ENCODE measurements at places on chromosomes 2 and 18. TPM values are rescaled to one million over a fixed set of nuclear protein-coding genes. Genes with fewer than 3 reads are reported as not detected.

Gene MARCO
- total RNA-seq = not detected

Gene CHRNG
- total RNA-seq = not detected

Gene HOXD3
- not detected for total RNA-seq

Gene KCNG2
- not detected for total RNA-seq

Gene BOLL
- not detected for total RNA-seq

Gene ACTG2
- total RNA-seq = not detected

Gene CD226
- 53.3 TPM for total RNA-seq

Gene SLC23A3
- total RNA-seq = 1.9 TPM

Gene COL5A2
- 0.32 TPM for total RNA-seq

Gene CCNT2
- 29.3 TPM for total RNA-seq

Gene TNFRSF11A
- total RNA-seq = 9.3 TPM

Gene CPO
- not detected for total RNA-seq

Gene SERPINB12
- not detected for total RNA-seq

DNA sequence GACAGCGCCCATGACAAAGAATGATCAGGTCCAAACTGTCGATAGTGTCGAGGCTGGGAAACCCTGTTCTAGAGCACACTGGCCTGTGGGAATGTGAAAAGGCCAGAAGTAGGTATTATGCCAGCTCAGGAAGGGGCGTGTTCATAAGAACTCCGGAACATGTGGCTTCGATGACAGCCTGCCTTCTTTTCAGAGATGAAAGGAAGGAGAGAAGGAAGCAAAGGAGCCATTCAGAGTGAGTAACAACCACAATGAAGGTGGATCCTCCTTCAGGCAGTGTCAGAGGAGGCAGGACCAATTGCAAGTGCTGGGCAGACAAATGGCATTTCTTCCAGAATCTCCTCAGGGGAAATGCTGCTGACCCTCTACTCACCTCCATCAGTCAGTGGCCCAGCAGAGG is 58.5 kb downstream of the NCKAP5 start:
- no peak for DNase-seq

DNA sequence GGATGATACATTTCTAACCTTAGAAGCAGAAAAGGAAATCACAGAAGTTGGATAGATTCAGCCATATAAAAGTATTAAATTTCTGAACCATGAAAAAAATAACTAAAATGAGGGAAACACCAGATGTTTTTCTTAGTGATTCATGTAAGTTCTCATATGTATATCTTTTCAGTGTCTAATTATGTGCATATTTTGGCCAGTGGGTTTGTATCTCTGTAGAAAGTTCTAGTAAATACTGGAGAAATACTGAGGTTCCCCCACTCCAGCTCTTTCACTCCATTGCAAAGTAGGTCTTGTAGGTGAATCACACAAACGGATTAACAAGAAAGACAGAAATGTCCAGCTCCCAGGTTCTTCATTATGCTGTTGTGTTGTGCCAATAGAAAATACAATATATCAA is 222.3 kb downstream of the NEDD4L start:
- DNase-seq = no peak

GRCh38 chr18:60649842-60650536 is 277.4 kb upstream of the MC4R start:
- no peak for DNase-seq

DNA sequence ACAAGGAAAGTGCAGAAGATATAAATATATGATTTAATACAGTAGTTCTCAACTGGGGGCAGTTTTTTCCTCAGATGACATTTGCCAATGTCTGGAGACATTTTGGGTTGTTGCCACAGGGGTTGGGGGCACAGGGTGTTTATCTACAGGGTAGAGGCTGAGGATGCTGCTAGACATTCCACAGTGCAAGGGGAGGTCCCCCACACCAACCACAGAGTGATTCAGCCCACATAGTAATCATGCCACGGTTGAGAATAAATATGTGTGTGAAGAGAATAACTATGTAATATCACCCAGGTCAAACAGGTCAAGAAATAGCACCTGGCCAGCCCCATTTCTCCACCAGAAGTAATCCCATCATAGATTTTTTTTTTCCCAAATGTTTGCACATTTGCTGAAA is 17.9 kb downstream of the DYSF start:
- peak; percentile 14 for DNase-seq

DNA sequence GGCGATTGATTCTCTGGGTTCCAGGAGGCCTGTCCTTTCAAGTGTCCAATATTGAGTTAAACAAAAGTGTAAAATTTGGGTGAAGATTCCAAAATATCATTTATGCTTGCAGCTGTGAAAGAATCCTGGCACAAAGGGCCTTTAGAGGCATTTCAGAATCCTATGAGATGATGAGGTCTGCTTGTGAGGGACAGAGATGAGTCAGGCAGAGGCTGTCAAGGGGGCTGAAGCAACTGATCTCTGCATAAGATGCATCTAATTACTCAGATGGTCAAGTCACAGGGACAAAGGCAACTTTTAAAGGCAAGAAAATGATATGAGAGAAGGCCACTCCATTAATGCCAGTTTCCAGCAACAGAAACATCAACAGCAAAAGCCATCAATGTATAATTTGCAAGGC is 78.8 kb downstream of the FHOD3 start:
- DNase-seq = no peak

DNA sequence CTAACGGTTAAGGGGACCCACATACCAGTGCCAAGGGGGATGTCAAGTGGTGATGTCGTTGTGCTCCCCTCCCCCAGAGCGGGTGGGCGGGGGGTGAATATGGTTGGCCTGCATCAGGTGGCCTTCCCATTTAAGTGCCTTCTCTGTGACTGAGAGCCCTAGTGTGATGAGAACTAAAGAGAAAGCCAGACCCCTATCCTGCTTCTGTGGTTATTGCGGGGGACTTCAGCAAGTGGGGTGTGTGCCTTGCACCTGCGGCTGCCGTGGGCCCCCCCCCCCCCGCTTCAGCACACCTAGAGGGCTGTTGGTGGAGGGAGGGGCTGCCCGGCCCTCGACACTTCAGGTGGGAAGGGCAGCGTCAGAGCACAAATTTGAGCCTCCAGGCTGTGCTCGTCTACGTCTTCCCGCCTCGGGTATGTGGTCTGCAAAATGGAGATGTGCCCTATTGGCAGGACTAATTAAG is 6.1 kb downstream of the CTDSP1 start:
- peak; percentile 50 for DNase-seq

DNA sequence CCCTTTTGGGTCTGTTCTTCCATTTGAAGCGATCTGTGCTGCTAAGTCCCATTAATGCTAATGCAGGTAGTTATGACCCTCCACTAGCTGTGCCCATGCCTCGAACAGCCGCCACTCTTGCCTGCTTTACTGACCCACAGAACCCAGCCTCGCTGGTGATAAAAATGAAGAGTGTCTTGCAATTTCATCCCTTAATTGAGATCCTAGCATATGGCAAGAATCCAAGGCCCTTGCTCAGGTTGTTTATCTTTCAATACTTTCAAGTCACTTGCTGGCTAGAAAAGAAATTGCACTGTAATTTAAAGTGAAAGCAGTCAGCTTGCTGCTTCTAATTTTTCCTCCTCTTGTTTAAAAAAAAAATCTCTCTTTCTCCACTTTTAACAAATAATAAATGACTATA is 73.6 kb downstream of the ZNF521 start:
- DNase-seq = no peak

GRCh38 chr2:218895759-218896500 is 15.3 kb downstream of the WNT10A start:
- peak; percentile 31 for DNase-seq

GRCh38 chr2:168614172-168615018 is 158.3 kb downstream of the CERS6 start:
- DNase-seq = peak; percentile 17

GRCh38 chr2:217246108-217246507 is 386.2 kb upstream of the TNP1 start:
- DNase-seq = no peak

DNA sequence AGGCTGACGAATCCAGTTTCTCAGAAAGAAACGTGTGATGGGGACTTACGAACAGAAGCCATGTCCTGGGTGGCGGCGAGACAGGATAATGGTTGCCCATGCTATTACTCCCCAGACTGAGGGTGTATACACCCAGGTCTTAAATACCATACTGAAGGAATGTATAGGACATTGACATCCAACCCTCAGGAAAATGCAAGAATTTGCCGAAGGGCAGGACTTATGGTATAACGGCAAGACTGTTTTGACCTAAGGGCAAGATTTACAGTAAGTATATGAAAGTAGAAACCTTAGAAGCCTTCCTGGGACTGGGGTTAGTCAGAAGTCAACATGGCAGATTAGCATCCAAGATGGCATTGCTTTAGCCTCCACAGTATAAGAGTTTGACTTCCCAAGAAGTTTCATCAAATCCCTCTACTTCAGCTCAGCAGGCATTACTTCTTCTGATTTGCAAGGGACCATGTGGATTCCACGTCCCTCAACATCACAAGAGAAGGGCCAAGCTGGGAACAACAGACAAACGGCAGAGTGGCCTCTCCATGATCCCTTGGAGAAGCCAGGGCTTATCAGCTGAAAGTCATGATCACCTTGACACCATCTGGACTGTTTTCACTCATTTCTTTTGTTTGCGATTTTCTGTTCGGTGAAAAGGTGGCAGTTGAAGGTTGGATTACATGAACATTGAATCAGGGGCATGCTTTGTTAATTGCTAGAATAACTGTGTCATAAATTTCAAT is 21.1 kb downstream of the ST3GAL5 start:
- no peak for DNase-seq

- no peak for DNase-seq
These were observed 248.3 kb upstream of the COL3A1 start for GRCh38 chr2:188725746-188726360.

DNA sequence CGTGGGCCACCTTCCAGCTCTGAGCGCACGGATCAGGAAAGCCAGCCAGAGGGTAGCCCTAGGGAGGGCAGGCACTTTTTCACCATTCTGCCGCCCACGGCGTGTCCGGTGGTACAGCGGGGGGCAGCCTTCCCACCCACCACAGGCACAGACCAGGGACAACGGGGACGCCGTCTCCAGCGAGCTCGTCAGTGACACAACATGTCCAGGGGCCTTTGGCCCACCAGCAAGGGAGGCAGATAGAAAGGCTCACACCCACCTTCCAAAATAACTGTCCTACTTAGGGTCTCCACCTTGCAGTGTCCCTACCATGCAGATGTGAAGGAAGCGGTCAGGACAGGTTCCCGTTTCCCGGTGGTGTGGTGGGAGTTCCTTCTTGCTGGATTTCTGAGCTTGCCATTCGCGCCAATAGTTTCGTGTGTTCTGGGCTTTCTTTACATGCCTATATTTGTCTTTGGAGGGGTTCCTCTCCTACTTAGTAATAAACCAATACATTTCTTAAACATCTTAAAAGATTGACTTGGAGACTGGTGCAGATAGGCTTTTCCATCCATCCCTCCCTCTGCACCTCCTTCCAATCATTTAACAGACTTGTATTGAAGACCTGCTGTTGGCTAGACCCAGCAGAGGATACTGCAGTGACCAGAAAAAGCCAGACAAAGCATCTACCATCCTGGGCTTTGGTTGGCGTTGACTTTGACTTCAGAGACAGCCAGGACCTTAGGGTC is 872 bp downstream of the ASB1 start:
- peak; percentile 49 for DNase-seq

DNA sequence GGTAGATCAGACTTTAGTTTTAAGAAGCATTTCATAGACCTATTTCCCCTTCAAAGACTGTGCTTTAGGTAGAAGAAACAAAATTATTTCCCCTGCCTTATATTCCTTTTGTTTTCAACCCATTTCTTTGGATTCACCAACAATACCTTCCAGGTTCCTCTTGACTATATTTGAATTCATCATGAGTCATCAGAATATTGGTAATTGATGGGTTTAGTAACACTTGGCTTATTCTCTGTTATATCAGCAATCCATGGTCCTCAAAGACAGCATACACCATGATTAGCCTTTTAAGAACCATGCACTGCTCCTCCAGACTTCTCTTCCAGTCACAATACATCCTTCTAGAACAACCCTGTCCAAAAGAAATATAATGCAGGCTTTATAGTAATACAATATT is 83.0 kb upstream of the NOSTRIN start:
- no peak for DNase-seq

- DNase-seq = no peak
These were observed 109.0 kb upstream of the TWIST2 start for GRCh38 chr2:238738917-238739316.

DNA sequence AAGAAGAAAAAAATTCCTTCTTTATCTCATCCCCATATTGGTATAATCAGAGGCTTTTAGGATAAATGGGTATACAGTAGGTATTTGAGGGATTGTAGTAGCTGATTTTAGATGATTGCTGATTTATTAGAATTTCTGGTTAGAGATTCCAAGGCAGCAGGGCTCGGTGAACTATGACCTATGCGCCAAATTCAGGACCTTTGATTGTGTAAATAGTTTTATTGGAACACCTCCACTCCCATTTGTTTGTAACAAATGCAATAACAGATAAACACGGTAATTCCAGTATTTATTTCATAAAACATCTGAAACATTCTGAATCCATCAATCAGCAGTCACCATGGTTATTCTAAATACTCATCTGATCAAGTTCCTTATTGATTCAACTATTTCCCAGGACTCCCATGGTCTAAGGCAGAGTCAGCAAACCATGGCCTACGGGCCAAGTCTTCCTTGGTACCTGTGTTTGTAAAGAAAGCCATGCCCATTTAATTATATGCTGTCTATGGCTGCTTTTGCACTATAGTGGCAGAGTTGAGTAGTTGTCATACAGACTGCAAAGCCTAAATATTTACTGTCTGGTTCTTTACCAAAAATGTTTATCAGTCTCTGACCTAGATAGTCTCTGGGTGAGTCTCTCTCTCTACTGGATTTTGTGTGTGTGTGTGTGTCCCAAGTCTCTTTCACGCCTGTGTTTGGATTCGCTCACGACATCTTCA is 4.3 kb downstream of the MGAT5 start:
- DNase-seq = no peak

DNA sequence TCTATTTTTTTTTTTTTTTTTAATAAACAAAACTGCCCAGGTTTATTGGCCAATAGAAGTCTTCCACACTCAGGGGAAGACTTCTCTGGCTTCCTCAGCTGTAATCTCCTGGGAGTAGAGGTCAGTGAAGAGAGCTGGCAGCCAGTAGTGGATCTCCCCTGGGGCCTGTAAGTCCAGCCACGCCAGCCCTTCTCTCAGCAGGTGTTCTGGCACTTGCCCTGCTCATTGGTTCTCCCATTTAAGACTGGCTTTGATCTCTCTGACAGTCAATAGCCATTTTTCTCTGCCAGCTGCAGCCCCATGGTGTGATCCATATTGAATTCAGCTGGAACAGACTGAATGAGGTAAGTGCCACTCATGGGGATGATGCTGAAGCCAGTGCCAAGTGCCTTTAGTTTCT is 170.6 kb upstream of the SPHKAP start:
- DNase-seq = no peak

DNA sequence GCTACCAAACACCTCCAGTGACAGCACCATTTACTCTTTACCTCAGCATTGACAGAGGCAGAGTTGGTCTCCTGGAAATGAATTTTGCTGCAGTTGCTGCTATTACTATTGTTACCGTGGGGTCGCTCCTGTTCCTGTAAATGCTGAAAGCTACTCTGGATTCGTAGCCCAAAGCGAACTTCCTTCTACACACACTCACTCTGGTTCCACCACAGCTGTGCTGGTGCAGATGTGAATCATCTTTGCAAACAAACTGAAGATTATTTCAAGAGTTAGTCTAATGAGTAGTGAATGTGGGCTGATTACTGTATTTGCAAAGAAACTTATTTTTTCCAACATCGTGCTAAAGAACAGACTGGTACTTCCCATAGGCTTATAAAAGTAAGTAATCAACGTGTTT is 304.0 kb downstream of the LPIN1 start:
- DNase-seq = no peak

Data from activated CD4-positive, alpha-beta T cell treated with anti-CD3 and anti-CD28 coated beads for 36 hours (primary cell).